ENCODE measurements at places on chromosomes 1 and 21.
A peak's percentile ranks its signal among the peaks of the same experiment; 100 is the strongest.

- DNase-seq: no peak
Observed at GRCh38 chr21:35678393-35678792, 381.9 kb downstream of the SETD4 start.

DNA sequence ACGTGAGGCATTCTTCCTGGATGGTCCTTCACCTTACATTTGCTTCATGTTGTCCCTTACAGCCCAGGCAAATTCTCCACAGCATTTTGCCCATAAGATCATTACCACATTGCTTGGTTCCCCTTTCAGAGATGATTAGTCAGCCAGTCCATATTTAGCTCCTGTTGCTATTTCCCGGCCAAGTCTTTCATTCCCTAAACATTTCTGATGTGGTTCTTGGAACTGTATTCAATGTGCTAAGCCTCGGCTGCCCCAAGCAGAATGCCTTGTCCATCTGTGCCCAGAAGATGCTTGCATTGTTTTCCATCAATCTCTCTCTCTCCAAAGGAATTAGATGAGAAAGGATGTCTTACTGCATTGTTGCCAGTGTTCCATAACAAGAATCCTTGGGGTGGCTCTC, 420.9 kb upstream of the CAMK1G start:
- no peak for DNase-seq

DNA sequence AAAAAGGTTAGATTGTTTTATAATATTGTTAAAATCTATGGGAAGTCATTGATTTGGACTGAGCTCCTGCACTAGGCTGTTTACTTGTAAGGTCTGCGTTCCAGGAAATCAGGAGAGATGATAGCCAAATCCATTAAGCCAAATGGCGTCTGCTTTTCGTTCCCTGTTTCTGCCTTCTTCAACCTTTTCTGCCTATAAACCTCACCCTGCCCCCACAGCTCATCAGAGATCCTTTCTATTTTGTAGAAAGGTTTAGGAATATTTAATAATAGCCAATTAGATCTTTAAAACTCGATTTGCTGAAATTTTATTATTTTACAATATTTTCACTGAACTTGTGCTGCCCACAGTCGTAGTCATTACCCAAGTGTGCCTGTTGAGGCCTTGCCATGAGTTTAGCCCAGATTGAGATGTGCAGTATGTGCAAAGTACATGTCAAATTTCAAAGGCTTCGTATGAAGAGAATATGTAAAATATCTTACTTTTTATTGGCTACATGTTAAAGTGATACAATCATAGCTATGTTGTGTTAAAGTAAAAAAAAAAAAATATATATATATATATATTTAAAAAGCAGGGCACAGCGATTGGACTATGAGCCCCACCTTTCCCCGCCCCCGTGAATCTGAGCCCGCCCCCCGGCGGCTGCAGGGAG, 444 bp upstream of the IARS2 start:
- no peak for DNase-seq

DNA sequence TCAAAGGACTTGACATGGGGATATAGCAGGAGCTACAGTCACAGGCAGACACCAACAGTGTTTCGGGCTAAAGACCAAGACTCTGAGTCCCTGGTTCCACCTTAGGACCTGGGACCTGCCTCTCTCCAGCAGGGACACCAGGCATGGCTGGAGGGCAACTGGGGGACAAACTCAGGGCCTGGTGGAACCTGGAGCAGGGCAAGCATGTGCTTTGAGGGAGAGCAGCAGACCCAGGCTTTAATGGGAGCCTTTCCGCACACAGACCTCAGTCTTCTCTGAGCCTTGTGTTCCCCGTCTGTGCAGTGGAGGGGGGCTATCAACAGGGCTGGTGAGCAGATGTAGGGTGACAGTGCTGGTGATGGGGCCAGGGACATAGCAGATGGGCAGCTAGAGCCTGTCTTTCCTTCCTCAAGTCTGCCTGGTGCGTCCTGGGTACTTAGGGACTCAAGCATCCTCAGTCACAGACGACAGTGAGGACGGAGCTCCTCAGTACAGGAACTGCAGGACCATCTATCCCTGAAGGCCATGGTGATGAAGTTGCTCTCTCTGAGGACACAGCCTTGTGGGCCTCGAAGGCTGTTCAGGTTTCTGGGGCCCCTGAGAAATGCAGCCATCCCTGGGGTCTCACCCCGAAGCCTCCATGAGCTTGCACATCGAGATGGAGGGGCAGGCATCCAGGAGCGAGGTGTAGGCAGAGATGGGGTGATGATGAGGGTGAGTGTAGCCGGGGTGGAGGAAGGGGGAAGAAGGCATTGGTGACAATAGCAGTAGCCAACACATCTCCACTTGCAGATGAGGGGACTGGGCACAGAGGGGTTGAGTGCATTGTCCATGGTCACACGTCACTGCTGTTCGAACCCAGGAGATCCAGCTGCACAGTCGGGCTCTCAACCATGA, 593.4 kb downstream of the PTPRU start:
- peak; percentile 56 for DNase-seq

GRCh38 chr1:218447010-218447689, 102.0 kb downstream of the TGFB2 start:
- no peak for DNase-seq

DNA sequence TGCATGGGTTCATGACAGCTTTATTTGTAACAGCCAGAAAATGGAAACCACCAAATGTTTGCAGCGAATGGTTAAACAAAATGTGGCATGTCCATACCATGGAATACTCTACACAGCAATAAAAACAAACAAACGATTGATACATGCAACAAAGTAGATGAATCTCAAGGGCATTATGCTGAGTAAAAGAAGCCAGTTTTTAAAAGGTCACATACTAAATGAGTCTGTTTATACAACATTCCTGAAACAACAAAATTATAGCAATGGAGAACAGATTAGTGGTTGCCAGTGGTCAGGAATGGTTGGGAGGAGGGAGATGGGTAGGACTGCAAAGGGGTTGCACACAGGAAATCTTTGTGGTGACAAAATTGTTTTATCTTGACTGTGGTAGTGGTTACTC, 202.4 kb upstream of the UBE2U start:
- no peak for DNase-seq

DNA sequence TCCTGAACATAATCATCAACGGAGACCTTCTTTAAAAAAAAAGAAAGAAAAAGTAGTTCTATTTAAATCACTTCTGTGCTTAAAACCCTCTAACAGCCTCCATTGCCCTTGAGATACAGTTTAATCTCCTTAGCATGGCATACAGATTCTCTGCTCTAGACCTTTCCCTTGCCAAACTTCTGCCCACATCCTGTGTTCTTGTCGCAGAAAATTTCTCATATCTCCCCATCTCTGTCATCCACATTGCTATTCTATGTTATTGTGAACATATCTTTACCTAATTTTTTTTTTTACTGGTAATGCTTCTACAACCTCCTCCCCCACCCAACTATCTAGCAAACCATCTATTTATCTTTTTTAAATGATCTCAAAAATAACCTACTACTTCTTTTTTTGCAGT, 135.7 kb upstream of the PROX1 start:
- no peak for DNase-seq

DNA sequence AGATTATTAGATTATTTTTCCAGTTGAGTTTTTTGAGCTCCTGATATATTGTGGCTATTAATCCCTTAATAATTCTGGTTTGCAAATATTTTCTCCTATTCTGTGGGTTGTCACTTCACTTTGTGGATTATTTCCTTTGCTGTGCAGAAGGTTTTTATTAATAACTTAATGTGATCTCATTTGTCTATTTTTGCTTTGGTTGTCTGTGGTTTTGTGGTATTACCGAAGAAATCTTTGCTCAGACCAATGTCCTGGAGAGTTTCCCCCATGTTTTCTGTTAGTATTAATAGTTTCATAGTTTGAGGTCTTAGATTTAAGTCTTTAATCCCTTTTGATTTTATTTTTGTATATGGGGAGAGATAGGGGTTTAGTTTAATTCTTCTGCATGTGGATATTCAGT, 7.1 kb upstream of the TBX19 start:
- no peak for DNase-seq

Data from vagina (tissue), 2 donors.